ENCODE measurements at places on chromosomes 5 and 9.

- no peak for DNase-seq
Observed at GRCh38 chr9:4167728-4168127, 132.1 kb downstream of the GLIS3 start.

GRCh38 chr5:151520294-151520693 is 70.8 kb downstream of the FAT2 start:
- DNase-seq = no peak

- no peak for DNase-seq
Observed at GRCh38 chr9:21154018-21154608, 12.3 kb downstream of the IFNA21 start.

- DNase-seq = no peak
Observed at GRCh38 chr9:69794356-69794755, 26.3 kb upstream of the CFAP95 start.

- DNase-seq = no peak
Observed at GRCh38 chr5:150763023-150763769, 4.4 kb upstream of the DCTN4 start.

DNA sequence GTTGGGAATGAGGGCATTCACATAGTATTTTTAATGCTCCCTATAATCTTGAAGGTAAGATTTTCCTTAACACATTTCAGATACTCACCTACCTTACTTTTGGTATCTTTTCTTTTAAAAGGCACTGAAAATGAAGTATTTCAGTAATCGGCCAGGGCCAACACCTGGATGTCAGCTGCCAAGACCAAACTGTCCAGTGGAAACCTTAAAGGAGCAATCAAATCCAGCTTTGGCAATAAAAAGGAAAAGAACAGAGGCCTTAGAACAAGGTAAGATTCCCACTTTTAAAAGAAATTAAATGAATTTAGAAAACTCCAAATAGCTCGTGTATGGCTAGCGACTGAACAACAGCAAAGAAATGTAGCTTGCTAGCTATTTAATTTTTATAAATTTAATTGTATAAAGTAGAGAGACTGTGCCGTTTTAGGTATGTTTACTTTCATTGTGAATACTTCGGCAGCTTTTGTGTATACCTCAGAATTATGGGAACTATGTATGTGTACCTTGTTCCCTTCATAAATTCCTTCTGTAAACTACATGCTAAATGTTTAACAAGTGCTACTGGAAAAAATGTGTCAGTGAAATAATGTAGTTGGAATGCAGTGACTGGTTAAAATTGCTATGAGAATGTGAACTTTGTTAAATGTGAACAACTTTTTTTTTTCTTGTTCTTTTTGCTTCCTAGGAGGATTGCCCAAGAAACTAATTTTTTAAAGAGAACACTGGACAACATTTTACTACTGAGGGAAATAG is 41.9 kb downstream of the CDK7 start:
- DNase-seq = no peak

- DNase-seq = no peak
Observed at GRCh38 chr9:33787839-33788238, 7.5 kb upstream of the PRSS3 start.

- DNase-seq = no peak
Observed at GRCh38 chr9:6355728-6356127, 27.6 kb downstream of the TPD52L3 start.

DNA sequence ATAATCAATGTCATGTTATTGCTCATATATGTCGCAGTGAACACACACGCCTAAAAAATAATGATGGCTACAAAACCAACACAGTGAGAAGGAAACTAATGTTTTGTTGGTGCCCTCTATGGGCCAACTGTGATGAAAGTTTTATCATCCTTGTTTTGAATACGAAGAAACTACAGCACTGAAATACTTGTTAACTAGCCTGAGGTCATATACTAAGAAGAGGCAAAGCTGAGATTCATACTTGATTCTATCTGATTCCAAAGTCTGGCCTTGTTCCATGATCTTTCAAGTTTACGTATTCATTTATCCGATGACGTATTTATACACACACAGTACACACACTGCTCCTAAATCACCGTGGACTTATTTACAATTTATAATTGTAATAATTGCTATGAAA is 16.1 kb upstream of the DRD1 start:
- no peak for DNase-seq

DNA sequence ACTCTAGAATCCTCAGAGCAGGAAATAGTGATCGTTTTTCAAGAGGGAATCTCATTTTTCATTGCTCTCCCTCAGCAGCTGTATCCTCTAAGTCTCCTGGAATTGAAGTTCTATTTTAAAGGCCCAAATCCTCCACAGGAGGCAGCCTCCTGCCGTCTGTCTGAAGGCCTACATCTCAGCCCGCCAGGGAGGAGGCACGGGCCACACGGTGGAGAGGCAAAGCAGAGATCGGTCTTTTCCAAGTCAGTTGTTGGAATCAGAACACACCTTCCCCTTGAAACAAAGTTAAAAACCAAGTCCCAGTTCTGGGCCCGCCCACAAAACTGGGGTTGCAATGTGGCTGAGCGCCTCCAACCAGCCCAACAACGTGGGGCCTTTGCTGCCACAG is 68.7 kb downstream of the RAPGEF1 start:
- no peak for DNase-seq

DNA sequence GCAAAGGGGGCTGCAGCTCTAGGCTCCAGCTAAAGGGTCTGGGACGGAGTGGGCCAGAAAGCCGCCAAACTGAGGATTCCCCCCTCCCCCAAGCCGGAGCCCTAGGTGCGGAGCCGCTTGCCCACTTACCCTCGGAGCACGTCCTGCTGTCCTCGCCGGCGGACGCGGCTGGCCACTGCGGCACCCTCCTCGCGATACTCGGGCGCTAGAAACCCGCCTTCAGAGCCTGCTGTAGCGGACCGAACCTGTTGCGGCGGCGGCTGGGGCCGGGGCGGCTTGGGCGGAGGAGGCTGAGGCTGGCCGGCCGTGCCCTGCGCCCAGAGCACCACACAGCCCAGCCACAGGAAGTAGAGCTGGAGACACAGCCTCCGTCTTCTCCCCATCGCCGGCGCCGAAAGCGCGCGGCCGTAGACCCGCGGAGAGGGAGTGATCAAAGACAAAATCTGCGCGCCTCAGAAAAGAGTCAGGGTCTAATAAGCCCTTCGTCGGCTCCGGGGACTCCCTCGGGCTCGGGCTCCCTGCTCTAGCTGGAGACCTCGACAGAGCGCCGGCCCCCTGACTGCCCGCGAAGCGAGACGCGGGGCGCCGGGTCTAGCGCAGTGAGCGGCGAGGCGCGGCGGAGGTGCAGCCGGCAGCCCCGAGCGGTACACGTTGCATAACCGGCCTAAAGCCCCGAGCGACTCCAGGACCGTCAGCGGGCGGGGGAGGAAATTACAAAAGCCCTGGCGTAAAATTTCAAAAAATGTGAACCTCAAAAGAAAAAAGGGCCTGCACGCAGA is 635 bp downstream of the FBN2 start:
- DNase-seq = no peak

GRCh38 chr9:133166392-133166791 is 2.7 kb upstream of the GBGT1 start:
- no peak for DNase-seq

GRCh38 chr9:115195912-115196311 is 78.0 kb upstream of the TNC start:
- no peak for DNase-seq

DNA sequence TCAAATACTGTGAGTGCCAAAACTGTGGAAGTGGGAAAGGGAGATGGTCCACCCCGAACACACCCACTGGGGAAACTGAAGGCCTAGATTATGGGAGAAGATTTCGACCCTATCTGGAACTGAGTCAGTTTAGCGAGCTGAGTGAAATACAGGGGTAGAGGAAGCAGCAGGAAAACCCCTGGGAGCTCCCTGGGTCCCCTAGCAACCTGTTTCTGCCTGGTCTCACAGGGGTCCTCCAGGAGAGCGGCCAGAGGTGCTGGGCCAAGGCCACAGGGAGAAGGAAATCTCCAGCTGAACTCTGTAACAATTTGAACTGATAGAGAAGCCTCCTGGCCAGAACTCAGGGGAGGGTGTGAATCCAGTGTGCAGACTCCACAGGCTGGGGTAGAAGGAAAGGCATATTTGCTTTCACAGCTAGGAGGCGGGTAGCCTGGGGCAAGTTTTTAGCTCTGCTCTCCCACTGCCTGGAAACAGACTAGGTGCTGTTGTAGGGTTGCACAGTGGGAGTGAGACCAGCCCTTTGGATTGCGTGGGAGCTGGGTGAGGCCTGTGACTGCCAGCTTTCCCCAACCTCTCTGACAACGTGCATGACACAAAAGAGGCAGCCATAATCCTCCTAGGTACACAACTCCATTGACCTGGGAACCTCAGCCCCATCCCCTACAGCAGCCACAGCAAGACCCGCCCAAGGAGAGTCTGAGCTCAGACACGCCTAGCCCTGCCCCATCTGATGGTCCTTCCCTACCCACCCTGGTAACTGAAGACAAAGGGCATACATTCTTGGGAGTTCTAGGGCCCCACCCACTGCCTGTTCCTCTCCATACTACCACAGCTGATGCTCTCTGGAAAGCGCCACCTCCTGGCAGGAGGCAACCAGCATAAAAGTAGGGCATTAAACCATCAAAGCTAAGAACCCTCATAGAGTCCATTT is 78.8 kb upstream of the GPBP1 start:
- DNase-seq = no peak

DNA sequence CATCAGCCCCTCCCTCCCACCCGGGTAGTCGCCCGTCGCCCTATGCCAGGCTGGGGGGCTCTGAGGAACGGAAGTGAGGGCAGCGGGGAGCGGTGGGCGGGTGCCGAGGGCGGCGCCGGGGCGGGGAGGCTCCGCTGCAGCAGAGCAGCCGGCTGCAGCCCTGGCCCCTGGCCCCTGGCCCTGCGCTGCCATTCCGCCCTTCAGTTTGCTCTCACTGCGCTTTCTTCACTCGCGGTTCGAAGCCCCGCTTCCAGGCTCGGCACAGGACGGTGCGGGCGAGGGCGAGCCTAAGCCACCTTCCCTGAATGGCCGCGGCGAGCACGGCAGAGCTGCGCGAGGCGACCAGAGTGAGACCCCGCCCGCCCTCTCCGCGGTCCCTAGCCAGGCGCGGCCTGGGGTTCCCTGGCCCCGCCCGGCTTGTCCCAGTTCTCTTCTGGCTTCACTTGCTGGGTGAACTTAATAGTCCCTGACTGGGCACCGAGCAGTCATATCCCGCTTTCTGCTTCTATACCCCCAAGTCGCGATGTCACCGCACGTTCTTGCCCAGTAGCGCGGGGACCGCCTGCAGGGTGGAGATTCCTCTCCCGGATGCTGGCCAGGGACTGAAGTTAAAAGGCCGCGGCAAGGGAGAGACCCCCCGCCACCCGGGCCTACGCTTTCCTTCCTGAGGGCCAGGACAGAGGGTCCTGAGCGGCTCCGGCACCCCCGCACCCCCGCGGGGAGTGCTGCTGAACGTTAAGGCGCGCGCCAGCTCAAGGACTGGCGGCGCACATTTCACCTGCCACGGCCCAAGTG is 623 bp upstream of the TRIM36 start:
- DNase-seq = no peak

DNA sequence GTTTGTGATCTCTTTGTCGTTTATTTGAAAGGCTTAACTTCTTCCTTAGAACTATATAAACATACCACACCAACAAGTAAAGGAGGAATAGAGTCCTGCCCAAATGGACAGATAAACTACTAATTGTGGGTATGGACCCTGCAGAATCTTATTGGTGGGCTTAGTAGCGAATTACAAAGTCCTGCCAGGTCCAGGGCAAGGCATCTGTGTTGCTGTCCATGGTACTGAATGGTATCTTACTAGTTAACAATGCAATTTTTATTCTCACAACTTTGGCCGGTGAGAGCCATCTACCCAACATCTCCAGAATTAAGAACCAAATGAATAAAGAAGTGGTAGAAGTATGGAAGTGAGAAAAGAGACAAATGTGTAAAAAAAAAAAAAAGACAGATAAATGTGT is 1782.4 kb upstream of the WWC1 start:
- DNase-seq = no peak

DNA sequence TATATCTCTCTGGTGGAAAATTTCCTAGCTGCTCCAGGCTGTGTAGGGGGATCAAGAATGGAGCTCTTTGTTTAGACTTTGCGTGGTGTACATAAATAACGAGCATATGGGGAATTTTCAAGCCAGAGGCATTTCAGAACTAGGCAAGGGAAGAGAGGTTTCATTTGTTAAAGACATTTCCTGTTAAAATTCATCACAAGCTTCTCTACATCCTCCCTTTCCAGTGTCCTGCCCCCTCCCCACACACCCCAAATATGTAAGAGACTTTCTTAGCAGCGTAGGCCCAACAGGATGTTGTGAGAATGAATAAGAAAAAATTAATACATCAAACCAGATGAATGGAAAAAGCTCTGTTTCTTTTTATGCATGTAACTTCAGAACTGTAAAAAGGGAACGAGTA is 150.3 kb downstream of the GPBP1 start:
- no peak for DNase-seq

DNA sequence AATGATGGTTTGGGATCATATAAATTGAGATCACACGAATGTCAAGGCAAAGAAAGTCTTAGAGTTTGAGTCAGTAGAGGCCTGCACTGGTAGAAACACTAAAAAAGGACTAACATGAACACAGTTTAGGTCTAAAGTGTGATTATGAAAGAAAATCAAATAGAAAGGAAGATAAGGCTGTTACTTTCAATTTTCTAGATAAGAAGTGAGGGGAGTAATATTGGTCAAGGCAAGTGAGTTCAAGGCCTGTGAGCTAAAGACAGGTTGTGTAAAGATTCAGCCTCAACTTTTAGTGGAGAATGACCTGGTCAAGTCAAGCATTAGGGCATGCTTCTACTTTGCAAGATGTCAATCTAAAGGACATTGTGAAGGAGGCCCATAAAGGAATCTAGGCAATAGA is 19.0 kb downstream of the VLDLR start:
- DNase-seq = no peak

GRCh38 chr5:100890461-100891008 is 12.5 kb downstream of the ST8SIA4 start:
- no peak for DNase-seq

DNA sequence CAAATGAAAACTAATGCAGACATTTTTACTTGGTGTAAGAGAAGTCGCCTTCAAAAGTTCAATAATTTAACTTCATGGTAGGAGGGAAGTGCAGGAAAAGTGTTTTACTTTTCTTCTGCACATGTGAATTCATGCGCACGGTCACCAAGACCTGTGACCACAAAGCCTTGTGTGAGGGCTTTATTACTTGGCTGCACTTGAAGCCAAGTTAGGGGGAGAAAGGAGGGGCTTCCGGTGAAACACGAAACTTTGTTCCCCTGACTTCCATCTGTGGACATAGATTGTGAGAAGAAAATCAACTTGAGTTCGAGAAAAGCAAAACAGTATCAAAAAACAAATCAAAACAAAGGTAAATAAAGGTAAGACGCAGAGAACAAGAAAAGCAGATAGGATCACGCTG is 239.9 kb downstream of the ROR2 start:
- DNase-seq = no peak

Data from activated gamma-delta T cell treated with anti-CD3 and anti-CD28 coated beads, Interleukin-2, amount 50 U/mL, for 16 hours (primary cell).